ENCODE measurements at places on chromosomes 4 and X.

- DNase-seq: no peak
These were observed at the start of gene AKAP4 for GRCh38 chrX:50200907-50201306. AKAP4 (minus strand) TSS chrX:50201007; CDS start chrX:50200889, 118 bp downstream.

- DNase-seq: peak; percentile 90
These were observed 334.5 kb upstream of the NOCT start for GRCh38 chr4:138680989-138681604.

- peak; percentile 72 for DNase-seq
These were observed 841 bp downstream of the ACOT9 start for GRCh38 chrX:23742174-23742696.

- no peak for DNase-seq
These were observed 206.6 kb upstream of the HS3ST1 start for GRCh38 chr4:11635342-11635741.

DNA sequence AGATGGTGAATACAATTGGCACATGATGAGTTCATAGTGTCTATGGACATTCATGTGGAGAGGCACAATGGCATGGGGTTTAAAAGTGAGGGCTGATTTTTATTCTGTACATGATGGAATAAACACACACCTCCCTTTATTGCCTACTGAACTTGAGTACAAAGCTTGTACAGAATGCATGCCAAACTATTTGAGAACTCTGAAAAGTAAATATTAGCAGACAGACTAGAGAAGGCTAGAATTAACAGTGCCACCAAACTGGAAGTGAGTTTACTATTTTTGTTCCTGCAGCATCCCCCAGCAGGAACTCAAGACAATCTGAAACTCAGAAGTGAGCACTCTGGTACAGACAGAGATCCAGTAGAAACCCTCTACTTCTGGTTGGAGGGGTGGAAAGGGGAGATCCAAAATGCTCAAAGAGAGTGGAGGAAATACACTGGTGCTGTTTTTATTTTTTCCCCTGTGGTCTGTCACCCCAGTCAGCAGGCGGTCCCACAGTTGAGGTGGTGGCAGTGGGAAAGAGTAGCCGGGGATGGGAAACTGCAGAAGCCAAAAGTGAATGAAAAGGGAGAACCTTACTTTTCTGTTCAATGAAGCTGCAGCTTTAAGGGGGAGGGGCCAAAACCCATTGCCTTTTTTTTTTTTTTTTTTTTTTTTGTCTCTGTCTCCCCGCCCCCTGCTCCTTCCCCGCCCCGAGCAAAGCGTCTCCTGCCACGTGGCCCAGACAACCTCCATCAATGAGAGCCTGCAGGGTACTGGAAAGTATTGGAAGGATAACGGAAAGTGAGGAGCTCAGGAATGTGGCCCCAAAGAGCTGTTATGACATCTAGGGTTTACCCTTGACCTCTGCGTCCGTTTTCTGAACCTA lies 20.5 kb downstream of the AKAP4 start:
- DNase-seq: no peak

- DNase-seq: no peak
These were observed 19.9 kb downstream of the DGAT2L6 start for GRCh38 chrX:70196961-70197720.

- no peak for DNase-seq
These were observed 100.7 kb downstream of the SYNPO2 start for GRCh38 chr4:118989098-118990080.

- no peak for DNase-seq
These were observed 153.6 kb downstream of the AFAP1 start for GRCh38 chr4:7786040-7786439.

- DNase-seq: no peak
These were observed 62.3 kb downstream of the STAG2 start for GRCh38 chrX:124023838-124024238.

DNA sequence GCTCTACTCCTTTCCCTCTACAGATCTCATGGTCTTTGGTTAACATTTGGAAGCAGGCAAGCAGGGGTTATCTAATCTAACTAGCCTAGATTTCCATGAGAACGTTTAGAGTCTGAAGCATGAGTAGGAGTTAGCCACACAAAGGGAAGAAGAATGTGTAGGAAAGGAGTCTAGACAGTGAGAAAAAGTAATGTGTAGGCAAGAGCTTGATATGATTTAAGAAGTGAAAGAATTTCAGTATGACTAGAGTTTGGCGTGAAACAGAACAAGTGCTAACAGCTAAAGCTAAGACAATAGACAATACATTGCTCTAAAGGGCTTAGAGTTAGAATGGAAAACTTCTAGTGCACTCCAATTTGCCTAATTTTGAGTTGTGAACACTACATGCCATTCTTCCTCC lies 10.8 kb downstream of the CXCL8 start:
- DNase-seq: no peak

DNA sequence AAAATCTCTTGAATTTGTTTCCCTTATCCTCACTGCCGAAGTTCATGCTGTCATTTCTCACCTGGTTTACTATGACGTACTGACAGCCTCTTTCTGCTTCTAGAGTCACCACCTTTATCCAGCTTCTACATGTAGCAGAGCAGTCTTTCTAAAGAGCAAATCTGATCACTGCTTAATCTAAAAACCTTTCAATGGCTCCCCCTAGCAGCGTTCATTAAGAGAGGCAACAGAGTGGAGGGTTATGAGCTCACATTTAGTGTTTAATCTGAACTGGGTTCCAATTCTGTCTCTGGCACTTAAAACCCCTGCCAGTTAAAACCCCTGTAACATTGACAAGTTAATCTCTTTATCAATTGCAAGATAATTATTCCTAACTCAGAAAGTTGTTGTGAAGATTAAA lies 4.4 kb downstream of the RBPJ start:
- no peak for DNase-seq

GRCh38 chr4:138192113-138192512 lies 50.0 kb downstream of the SLC7A11 start:
- no peak for DNase-seq

DNA sequence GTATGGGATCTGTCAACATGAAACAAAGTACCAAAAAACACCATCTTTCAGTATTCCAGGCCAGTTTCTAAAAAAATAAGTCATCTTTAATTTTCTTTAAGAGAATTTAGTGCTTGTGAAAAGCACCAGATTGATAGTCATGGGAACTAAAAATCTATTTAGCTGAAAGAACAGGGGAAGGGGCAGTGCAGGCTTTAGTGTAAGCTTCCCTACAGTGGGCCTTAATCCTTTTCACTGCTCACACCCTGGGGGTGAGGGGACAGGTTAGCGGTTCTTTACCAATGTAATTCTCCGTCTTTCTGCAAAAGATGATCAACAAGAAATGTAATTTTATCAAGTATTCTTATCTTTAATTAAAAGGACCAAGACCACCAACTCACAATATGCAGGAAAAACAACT lies 47.1 kb downstream of the CHIC2 start:
- no peak for DNase-seq

- no peak for DNase-seq
These were observed 114.4 kb downstream of the NAA11 start for GRCh38 chr4:79211490-79211889.

GRCh38 chr4:51858605-51859202 lies 15.8 kb downstream of the DCUN1D4 start:
- DNase-seq: no peak

DNA sequence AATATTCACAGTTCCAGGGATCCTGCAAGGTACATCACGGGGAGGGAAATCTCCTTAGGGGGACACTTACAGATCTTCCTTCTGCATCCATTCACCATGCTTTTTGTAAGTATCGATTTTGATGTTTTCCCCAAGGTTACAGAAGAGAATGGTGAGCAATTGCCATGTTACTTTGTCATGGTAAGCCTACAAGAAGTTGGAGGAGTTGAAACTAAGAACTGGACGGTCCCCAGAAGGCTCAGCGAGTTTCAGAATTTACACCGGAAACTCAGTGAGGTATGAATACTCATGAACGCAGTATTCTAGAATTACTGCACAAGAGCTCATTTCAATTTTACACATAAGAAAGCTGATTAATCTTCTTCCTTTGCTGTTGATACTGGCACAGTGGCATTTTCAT lies 53.9 kb downstream of the LRP2BP start:
- no peak for DNase-seq

GRCh38 chr4:104413487-104413886 lies 81.2 kb downstream of the CXXC4 start:
- no peak for DNase-seq

DNA sequence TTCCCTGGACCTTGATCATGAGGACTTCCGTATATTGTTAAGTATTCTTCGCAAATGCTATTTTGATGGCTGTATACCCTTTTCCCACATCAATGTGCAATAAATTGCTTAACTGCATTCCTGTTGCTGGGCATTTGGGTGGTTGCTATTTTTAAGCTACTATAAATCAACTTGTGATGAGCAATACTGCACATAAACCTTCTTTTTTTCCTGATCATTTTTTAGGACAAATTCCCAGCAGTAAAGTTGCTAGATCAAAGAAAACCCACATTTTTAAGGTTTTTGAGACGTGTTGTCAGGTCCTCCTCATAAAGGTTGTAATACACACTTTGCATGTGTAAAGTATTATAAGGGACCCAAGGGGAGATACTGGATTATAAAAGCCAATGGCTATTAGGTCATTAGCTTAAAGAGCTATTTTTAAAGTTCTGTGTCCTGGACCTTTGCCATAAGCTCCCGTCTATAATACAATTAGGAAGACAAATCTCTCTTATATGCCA lies 35.6 kb downstream of the LIMCH1 start:
- no peak for DNase-seq

DNA sequence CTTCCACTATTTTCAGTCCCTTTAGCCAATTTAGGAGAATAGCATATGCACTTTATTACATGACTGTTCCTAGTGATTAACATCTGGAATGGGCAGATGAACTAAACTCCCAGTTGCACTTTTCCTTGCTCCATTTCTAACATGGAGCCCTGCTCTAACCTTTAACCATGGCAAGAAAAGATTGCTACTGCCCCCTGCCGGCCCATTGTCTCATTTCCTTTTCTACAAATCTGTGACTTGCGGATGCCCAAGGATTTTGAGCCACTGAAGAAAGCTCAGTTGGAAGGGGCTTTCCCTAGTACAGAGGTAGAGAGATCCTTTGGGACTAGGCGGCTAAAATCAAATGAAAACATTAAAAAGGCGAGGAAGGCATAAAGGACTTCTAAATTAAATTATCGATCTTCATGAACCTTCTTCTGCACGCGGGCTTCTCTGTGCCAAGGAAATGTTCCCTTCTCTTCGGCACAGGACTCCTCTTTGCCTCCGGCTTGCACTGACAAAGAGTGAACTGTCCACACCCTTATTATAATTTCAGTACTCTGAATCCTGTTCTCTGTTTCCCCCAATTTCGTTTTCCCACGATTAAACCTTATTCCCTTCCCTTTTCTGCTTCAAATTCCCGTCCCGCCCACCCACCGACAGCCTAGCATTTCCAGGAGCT lies 577 bp upstream of the GLRA2 start:
- DNase-seq: peak; percentile 71

DNA sequence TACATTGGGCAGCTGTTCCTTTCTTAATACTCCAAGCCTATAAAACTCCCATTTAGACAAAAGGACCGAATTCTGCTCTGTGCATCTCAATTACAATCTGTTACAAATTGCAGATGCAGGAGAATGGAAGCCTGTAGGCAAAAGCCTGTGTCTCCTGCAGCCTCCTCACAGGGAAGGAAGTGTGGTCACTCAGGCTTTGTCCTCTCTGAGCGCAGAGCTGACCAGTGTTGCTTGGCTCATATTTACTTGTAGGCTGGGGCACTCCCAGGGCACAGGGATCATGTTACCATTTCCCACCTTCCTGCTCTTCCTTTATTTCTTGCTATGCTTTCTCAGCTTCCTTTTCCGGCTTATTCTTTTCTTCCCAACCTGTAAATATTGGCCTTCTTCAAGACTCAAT lies 15.7 kb downstream of the SUPT20HL2 start:
- DNase-seq: no peak

DNA sequence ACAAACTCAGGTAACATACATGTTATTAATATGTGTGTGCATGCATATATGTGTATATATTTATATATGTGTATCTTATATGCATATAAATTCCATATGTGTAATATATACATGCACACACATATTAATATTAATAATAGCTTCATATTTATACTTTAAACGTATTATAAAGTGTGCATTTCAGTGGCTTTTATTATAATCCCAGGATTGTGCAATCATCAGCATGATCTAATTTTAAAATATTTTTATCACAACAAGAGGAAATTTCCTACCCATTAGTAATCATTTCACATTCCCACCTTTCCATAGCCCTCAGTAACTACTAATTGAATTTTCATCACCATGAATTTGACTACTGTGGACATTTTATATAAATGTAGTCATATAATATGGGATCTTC lies 2211.9 kb upstream of the TENM3 start:
- no peak for DNase-seq

DNA sequence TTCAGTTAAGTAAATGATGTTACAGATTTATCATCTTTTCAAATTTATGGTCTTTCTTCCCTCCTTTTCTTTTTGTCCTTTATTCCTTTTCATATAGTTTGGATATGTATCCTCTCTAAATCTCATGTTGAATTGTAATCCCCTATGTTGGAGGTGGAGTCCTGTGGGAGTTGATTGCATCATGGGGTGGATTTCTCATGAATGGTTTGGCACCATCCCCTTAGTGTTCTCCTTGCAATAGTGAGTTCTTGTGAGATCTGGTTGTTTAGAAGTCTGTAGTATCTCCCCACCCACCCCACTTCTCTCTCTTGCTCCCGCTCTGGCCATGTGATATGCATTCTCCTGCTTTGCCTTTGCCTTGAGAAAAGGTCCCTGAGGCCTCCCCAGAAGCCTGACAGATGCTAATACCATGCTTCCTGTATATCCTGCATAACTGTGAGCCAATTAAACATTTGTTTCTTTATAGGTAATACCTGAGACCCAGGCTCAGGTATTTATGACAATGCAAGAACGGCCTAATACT lies 236.7 kb downstream of the PRDM5 start:
- DNase-seq: no peak

- no peak for DNase-seq
These were observed 396.6 kb downstream of the MAPK10 start for GRCh38 chr4:85963231-85963630.

GRCh38 chr4:176435901-176436292 lies 116.1 kb downstream of the SPCS3 start:
- DNase-seq: no peak

GRCh38 chr4:108432418-108432817 lies 188.0 kb upstream of the RPL34 start:
- DNase-seq: no peak

GRCh38 chr4:41209187-41209586 lies 5.2 kb downstream of the APBB2 start:
- DNase-seq: no peak

DNA sequence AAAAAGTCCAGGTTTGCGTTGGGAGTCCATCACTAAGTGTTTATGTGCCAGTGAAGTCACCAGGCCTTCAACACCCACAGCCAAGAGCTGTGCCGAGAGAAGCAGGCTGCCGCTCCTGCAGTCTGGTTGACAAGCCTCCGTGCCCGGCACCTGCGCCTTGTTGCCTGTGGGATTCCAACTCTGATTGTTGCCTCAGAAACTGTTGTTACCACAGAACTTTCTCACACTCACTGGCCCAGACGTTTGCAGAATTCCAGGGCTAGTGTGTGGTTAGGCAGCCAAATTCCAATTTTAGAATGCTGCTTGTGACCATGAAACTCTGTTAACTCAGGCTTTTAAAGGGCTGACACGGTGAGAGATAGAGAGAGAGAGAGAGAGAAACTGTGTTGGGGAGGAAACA lies 119.5 kb upstream of the LIMCH1 start:
- DNase-seq: peak; percentile 69

Measured in femur (tissue), 1 donor.